ENCODE measurements at places on chromosomes 16 and 17. TPM values are rescaled to one million over a fixed set of nuclear protein-coding genes. Genes with fewer than 3 reads are reported as not detected.

The PDILT gene
- not detected for total RNA-seq

The PYY gene
- total RNA-seq: not detected

The SLC47A1 gene
- total RNA-seq: 3.4 TPM

The CASKIN1 gene
- total RNA-seq: 0.54 TPM

The C16orf95 gene
- total RNA-seq: 4.1 TPM

The KRT39 gene
- total RNA-seq: not detected

The ADGRG3 gene
- total RNA-seq: not detected

The SLC52A1 gene
- total RNA-seq: under 0.01 TPM

The KLHL10 gene
- total RNA-seq: not detected

The PERCC1 gene
- total RNA-seq: not detected

The CMTM4 gene
- 14.5 TPM for total RNA-seq

The ZNF500 gene
- 4.7 TPM for total RNA-seq

The SLC6A4 gene
- under 0.01 TPM for total RNA-seq

The SEZ6L2 gene
- 1.2 TPM for total RNA-seq

The EPN3 gene
- under 0.01 TPM for total RNA-seq

The PMFBP1 gene
- 0.63 TPM for total RNA-seq

The TK1 gene
- 75.5 TPM for total RNA-seq

The HOXB1 gene
- total RNA-seq: not detected

The ABCC6 gene
- total RNA-seq: 0.09 TPM

The LRRC37A3 gene
- total RNA-seq: 3.2 TPM

The PLK1 gene
- total RNA-seq: 22.8 TPM

The CLDN6 gene
- total RNA-seq: not detected

The BIRC5 gene
- total RNA-seq: 62.8 TPM

The TSPOAP1 gene
- total RNA-seq: not detected

Measured in endothelial cell of coronary artery (primary cell).